Cerebellum (tissue), 4 donors: ENCODE measurements at places on chromosomes 7 and 10. TPM values are rescaled to one million over a fixed set of nuclear protein-coding genes. Genes with fewer than 3 reads are reported as not detected.
A peak's percentile ranks its signal among the peaks of the same experiment; 100 is the strongest.

Gene CTAGE4
- total RNA-seq: 1.4 TPM

DNA sequence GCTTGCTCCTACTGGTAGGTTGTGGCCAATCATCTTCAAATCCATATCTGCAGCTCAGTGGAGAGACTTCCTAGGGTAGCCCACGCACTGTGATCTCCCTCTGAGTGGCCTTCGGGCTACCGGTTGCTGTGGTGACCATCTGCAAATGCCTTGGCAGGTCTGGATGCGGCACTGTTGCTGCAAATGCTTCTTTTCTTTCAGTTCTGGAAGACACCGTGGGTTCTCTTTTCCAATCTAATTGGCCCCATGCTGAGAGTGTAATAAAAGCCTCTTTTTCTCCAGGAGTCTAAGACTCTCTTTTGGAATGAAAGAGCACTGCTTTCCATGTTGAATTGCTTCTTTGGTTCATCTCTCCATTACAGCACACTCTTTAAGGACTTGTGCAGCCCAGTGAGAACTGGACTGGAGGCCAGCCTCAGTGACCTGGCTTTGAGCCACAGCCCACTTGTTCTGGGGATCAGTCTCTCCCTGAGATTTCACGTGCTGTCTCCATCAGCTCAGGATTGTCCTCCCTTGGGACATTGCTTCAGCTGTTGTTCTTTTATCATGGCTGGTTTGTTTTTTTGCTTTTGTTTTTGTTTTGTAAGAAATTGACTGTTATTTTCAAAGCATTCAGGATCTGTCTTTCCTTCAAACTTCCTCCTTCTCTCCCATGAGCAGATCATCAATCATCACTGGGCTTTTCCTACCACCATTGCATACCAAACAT lies 286.6 kb downstream of the BMPER start:
- DNase-seq: peak; percentile 65

DNA sequence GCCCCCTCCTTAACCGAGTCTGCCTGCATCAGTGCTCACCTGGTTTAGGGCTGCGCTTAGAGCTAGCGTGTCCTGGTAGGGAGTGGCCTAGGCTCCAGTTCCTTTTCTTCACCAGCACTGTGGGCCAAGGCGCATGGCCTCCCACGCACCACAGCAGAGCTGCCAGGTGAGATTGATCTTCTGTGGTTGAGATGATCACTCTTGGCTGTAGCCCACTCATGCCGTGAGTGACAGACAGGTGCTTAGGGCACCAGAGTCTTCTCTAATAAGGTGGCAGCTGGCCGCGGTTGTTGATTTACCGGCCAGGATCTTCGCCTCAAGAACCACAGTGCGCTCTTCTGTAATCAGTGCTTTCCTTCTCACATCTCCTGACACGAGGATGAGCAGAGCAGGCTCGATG lies 157.2 kb upstream of the INSYN2A start:
- DNase-seq: no peak

Gene KIAA1217
- total RNA-seq: 5.6 TPM

Gene POU6F2
- total RNA-seq: 1.00 TPM

Gene TAS2R41
- not detected for total RNA-seq

Gene PLXNA4
- 20.4 TPM for total RNA-seq

Gene MRPS16
- 65.2 TPM for total RNA-seq

Gene GTF2IRD2
- 27.0 TPM for total RNA-seq

GRCh38 chr10:72133517-72133916 lies 45.2 kb upstream of the SPOCK2 start:
- DNase-seq: no peak

- DNase-seq: no peak
Observed at GRCh38 chr7:82539969-82540368, 96.4 kb upstream of the CACNA2D1 start.

DNA sequence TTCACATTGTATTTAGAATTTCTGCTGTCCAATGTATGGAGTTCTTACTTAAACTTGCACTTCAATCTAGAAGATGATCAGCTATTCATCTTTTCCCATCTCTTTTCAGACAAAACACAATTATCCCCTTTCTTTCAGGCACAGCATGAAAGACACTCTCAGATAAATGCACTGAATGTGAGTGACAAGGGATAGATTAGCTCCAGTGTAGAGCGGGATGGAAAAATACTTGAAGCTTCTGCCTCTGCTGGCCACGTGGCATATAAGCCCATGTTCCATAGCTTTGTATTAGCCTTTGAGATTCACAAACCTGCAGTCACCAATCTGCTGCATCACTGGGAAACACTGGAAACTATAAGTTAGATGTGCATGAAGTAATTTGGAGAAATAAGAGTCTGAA lies 162.2 kb upstream of the FAM3C start:
- DNase-seq: no peak

Gene CDK1
- total RNA-seq: 46.9 TPM

DNA sequence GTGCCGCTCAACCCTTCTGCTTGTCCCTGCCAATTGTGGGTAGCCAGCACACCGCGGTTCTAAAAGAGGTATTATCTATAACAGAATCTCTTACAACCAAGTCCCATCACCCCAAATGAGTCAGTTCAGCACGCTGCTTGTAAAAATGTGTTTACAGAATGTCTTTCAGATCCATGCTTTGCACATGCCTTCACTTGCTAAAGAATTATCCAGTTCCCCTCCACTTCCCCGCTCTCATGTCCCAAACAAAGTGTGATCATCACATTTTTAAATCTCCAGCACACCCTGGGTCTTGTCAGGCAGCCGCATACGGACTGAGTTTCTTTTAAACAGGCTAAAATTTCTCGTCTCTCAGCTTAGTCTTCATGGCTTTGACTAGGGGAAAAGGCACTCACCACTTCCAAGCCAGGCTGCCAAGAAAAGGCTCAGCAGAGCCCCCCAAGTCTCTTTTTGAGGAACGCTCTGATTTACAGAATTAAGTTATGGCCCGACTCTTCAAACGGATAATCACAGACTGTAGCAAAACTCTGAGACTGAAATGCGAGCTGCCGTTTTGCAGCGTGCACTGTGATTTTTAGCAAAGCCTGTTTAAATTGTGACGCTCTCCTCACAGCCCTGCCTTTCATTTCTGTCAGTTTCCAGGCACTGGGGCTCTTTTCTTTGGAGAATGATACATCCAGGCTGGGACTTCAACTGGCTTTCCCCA lies 29.8 kb upstream of the FGFR2 start:
- no peak for DNase-seq

DNA sequence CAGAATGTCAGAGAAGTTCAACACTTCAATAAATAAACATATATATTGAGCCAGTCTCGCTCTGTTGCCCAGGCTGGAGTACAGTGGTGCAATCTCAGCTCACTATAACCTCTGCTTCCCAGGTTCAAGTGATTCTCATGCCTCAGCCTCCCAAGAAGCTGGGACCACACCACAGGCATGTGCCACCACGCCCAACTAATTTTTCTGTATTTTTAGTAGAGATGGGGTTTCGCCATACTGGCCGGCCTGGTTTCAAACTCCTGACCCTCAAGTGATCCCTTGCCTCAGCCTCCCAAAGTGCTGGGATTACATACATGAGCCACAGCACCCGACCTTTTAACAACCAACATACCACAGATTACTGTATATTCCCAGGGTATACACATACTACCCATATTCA lies 134.2 kb downstream of the JMJD1C start:
- DNase-seq: no peak

Gene LRRD1
- total RNA-seq: 1.7 TPM

Gene CYP3A7
- 0.45 TPM for total RNA-seq

GRCh38 chr10:89923661-89924060 lies 222.3 kb downstream of the KIF20B start:
- DNase-seq: no peak

Gene MMP21
- total RNA-seq: 0.09 TPM

DNA sequence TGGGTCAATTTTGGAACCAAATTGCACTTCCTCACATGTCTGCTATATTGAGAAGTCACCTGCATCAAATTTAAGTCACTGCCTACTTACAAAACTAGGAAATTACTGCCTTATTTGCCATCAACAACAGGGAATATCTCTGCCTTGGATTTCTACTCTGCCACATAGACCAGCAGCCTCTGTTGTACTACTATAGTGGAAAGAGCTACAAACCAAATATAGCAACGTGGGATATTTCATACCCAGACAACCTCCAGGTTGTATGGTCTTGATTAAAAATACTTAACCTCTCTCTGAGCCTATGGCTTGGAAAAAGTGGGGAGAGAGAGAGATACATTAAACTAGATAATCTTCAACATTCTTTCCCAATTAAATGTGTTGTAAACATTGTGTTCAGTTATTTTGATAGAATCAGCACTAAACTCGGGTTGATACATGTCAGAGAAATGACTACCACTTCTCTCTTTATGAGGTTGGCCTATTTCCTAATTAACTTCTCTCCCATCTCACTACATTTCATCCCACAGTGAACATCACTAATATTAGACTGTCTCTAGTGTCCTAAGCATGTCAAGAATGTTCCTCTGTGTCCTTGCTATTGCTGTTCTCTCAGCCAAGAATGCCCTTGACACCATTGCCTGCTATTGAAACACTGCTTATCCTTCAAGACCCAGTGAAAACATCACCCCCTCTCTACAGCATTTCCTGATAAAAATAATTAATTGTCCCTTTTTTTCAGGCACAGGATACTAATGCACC lies 421.2 kb downstream of the IPMK start:
- no peak for DNase-seq

DNA sequence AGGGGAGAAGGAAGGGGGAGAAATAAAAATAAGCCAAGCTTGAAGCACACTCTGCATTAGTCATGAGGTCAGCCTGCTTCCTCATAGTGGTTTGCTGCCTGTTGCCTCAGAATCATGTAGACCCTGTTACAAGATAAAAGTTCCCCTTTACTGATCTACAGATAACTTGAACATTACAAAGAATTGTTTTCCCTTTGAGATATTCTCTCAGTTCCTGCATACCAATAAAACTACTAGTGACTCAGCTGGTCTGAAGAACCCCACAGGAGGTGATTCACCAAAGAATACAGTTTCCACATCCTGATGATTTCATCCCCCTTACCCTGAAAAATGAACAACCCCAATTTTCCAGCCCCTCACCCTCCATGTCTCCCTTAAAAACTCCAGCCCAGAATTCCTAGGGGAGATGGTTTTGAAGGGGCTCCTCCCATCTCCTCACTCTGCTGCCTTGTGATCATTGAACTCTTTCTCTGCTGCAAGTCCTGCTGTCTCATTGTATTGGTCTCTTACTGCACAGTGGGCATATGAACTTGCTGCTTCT lies 31.5 kb upstream of the NRP1 start:
- no peak for DNase-seq

Gene PHYHIPL
- total RNA-seq: 38.8 TPM
